ENCODE measurements at places on chromosomes 13 and 19.

GRCh38 chr13:102504002-102504401 lies 92.8 kb upstream of the TPP2 start:
- no peak for DNase-seq

DNA sequence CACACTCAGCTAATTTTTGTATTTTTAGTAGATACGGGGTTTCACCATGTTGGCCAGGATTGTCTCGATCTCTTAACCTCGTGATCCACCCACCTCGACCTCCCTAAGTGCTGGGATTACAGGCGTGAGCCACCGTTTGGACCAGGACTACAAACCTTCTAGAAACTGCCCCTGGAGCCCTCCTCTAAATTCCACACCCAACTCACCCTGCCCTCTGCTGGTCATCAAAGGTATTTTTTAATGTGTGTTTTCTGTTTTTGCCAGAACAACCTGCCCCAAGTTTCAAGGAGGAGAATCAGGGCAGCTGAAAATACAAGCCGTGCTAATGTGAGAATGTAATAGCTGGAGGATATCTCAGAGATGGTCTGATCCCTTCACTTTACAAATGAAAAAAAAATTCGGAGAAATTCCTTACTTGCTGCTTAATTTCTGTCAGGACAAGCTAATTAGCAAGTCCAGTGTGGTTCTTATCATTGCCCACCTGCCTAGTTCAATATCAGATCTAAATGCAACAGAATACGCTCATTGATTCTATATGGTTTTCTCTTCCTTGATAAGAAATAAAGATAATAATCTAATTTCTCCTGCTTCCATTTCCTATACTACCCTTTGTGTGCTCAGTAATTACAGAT lies 4.1 kb downstream of the ATP8A2 start:
- DNase-seq = peak; percentile 48

GRCh38 chr13:113883314-113883811 lies 19.5 kb upstream of the GAS6 start:
- DNase-seq = no peak

- no peak for DNase-seq
These were observed 12.7 kb downstream of the DOT1L start for GRCh38 chr19:2176337-2176994.

Data from astrocyte of the spinal cord (primary cell).